ENCODE measurements at places on chromosomes 4 and X. TPM values are rescaled to one million over a fixed set of nuclear protein-coding genes. Genes with fewer than 3 reads are reported as not detected.

The ASMT gene
- 0.44 TPM for total RNA-seq

The SPANXA2 gene
- total RNA-seq, result not detected

The SMARCAD1 gene
- total RNA-seq, result 11.9 TPM

The BST1 gene
- 16.4 TPM for total RNA-seq

The RS1 gene
- not detected for total RNA-seq

The TLR6 gene
- total RNA-seq, result 2.3 TPM

The KIAA0232 gene
- 15.1 TPM for total RNA-seq

The TMEM156 gene
- total RNA-seq, result 22.7 TPM

The CYTL1 gene
- not detected for total RNA-seq

The NBDY gene
- total RNA-seq, result 51.2 TPM

The COQ2 gene
- 17.2 TPM for total RNA-seq

The SRPX2 gene
- 2.3 TPM for total RNA-seq

The MSX1 gene
- total RNA-seq, result 8.2 TPM

The SLC4A4 gene
- 1.8 TPM for total RNA-seq

The EXOC1L gene
- not detected for total RNA-seq

The CXCL1 gene
- total RNA-seq, result 6.0 TPM

The ZNF157 gene
- not detected for total RNA-seq

The MAGEC1 gene
- not detected for total RNA-seq

The SPANXN3 gene
- not detected for total RNA-seq

The WDR45 gene
- 60.6 TPM for total RNA-seq

The SORBS2 gene
- 1.0 TPM for total RNA-seq

The NRK gene
- total RNA-seq, result not detected

The SLC25A43 gene
- 30.4 TPM for total RNA-seq

The HTT gene
- 11.4 TPM for total RNA-seq

The KLB gene
- 0.08 TPM for total RNA-seq

The FAM13A gene
- total RNA-seq, result 5.5 TPM

The ARAP2 gene
- total RNA-seq, result 0.64 TPM

The CTAG1B gene
- total RNA-seq, result not detected
